ENCODE measurements at places on chromosomes 16 and 17.
A peak's percentile ranks its signal among the peaks of the same experiment; 100 is the strongest.

GRCh38 chr16:67000384-67001351 is 12.3 kb downstream of the CES4A start:
- peak; percentile 77 for DNase-seq

DNA sequence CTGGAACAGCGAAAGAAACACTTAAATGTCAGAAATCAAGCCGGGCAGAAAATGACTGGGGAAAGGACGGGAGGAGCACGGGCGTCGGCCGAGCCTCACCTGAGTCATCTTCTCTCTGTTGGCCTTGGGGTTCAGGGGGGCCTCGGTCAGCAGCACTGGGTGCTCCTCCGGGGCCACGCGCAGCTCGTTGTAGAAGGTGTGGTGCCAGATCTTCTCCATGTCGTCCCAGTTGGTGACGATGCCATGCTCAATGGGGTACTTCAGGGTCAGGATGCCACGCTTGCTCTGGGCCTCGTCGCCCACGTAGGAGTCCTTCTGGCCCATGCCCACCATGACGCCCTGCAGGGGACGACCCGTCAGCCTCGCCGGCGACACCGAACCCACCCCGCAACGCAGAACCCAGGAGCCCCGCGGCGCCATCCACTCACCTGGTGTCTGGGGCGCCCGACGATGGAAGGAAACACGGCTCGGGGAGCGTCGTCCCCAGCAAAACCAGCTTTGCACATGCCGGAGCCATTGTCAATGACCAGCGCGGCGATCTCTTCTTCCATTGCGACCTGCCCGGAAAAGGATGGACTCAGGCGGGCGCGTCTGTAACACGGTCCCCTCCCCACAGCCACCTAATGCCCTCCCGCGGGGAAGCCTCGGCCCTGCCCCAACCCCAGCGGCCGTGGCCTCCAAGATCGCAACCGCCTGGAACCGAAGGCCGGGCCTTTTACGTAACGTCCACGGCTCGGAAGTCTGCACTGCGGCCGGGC is 616 bp downstream of the ACTG1 start:
- DNase-seq, result no peak

DNA sequence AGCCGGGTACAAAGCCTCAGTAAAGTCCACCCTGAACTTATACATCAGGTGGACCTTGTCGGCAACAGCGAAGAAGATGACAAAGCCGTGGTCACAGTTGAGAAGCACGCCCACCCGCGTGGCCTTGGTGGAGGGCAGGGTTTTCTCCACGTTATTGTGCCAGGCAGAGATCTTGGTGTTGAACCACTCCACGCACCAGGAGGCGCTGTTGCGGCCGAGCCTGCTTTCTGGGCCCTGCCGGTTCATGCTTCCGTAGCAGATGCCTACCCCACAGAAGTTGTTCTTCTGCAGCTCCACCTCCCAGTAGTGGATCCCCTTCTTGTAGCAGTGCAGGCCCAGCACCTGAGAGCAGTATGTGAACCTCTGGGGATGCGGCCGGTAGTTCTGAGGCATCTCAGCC is 22.1 kb downstream of the TRIM25 start:
- DNase-seq, result no peak

DNA sequence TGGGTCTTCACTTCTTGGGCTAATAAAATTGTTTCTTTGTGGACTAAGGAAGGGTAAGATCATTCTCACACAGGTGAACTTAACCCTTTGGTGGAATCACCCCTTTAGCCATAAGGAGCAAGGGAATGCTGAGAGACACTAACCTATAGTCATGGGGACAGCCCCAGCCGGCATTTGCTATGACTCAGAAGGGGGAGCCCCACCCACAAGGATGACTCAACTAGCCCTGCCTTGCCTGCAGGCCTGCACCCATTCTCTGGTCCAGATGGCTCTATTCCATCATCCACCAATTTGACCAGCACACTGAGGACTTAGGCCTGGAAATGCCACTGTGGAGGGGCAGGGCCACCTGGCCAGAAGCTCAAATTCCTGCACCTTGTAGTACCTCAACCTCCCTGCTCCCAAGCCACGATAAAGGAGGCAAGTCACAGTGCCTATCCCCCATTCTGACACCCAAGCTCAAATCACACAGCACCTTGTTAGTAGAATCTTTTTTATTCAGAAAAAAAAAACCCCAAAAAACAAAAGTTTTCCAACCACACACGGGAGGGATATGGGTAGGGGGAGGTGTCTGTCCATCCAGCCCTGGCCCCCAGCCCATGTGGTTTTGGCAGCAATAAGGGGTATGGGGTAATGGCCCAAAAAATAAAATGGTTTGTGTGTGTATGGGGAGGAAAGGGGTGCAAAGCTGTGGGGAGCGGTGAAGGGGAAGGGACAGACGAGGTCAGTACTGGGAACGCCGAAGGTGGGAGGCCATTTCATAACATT is 3.0 kb downstream of the PFN1 start:
- no peak for DNase-seq

DNA sequence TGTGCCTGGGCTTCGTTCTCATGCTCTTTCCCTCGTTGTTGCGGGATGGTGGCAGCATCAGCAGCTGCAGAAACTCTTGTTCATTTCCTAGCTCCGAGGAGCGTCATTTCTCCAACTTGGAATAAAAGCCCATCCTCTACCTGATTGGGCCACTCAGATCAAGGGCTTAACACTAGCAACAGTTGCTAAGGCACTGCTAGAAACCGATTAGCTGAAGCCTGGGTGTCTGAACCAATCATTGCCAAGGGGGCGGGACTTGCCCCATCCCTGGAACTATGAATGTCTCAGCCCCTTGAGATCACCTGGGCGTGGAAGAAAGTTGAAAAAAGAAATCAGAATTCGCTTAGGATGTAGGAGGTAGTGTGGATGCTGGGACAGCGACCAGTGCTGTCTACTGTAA is 145.3 kb downstream of the FOXL1 start:
- DNase-seq, result no peak

- DNase-seq, result no peak
These were observed 67.8 kb downstream of the CDH8 start for GRCh38 chr16:61968242-61969076.

- DNase-seq, result no peak
These were observed 5.9 kb upstream of the MYO15A start for GRCh38 chr17:18102640-18103039.

DNA sequence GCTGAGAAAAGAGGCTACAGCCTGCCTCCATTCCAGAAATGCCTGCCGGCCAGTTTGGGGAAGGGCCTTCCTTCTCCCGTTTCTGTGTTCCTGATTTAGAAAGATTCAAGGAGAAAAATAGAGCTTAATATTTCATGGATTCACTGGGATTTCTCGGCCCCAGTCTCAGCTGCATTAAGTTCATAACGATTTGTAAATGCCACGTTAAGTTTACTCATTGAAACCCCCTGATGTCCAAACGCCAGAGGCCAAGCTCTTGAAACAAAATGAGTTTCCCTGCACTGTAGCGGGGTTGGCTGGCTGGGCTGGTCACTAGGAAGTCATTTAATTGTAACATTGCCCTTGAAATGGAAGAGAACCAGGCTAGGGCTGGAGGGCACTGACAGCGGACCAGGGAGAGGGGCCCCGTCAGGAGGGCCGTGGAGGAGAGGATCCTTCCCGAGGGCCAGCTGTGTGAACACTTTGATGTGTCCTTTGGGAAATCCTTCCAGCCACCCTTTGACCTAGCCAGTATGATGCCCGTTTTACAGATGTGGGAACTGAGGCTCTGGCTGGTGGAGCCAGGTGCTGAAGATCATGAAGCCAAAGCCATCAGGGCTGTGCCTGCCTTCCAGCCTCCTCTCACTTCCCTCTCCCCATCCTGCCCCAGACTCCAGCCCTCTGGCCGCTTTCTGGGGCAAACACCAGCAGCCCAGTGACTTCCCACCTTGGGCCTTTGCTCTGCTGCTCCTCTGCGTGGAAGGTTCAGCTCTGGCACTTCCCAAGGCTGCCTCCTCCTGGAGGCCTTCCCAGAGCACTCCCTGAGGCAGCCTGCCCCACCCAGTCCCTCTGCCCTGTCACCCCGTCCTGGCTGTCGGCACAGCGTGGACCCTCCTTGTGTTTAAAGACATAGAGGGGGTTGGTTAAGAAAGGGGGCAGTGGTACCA is 220.6 kb downstream of the KATNIP start:
- no peak for DNase-seq

GRCh38 chr16:25707553-25707952 is 15.8 kb downstream of the HS3ST4 start:
- no peak for DNase-seq

GRCh38 chr17:73068322-73069153 is 23.9 kb downstream of the SLC39A11 start:
- DNase-seq, result no peak

GRCh38 chr17:70251706-70252105 is 82.4 kb downstream of the KCNJ2 start:
- DNase-seq, result no peak

DNA sequence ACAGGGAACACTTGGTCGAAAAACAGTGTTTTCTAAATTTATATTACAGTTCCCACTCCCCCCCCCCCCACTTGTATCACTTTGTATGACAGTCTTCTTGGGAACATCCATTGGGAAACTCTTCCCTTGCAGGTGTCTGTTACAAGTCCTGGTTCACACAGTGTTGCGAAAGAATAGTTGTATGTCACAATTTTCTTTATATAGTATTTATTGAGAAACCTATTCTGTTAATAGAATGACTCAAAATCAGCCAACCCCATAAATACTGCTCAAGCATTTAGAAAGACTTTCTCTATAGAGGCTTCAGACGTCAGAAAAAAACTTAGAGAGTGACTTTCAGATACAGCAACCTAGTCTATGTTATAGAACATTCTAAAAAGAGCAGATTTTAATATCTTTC is 414.4 kb downstream of the WWOX start:
- DNase-seq, result no peak

- DNase-seq, result no peak
These were observed at the start of gene HOXB13 for GRCh38 chr17:48728232-48729231. HOXB13 (minus strand) TSS chr17:48728750; CDS start chr17:48728593, 157 bp downstream.

DNA sequence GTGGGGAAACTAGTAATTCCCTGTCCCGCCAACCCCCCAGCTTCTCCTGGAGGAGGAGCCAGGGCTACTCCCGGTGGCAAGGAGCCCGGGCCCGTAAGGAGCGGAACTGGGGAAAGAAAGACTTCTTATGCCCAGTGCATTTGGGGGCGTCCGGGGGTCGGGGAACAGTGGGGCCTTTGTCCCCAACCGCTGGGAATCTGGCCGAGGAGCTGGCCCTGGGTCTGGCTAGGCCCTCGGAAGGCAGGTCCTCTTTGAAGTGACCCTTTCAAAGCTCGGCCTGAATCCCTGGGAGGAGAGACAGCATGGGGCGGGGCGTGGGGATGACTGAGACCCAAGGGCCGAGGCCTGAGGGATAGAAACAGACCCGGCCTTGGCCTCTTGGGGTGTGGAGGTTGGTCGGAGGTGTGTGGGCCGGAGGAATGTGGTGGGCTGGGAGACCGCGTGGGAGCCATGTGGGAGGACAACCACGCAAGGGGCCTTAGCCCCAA is 6.0 kb downstream of the ARHGAP23 start:
- peak; percentile 68 for DNase-seq

GRCh38 chr17:62179525-62180161 is 114.6 kb upstream of the MED13 start:
- DNase-seq, result no peak

DNA sequence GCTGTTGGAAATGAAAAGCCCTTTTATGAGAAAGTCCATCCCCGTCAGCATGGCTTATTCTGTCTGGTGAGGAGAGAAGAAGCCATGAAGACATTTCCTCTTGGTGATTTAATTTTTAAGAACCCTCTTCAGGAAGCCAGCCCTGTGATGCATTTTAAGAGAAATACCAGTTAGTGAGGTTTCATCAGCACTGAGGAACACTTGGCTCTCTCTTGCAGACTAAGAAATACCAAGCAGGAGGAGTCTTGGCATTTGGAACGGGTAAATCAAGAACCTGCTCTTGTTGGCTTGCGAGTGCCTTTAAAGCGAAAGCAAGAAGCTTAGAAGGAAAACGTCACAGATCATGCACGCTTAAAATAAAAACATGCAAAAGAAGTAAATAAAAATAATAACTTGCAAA is 17.5 kb downstream of the RAB11FIP3 start:
- DNase-seq, result no peak

GRCh38 chr16:17396762-17397498 is 73.8 kb downstream of the XYLT1 start:
- no peak for DNase-seq

DNA sequence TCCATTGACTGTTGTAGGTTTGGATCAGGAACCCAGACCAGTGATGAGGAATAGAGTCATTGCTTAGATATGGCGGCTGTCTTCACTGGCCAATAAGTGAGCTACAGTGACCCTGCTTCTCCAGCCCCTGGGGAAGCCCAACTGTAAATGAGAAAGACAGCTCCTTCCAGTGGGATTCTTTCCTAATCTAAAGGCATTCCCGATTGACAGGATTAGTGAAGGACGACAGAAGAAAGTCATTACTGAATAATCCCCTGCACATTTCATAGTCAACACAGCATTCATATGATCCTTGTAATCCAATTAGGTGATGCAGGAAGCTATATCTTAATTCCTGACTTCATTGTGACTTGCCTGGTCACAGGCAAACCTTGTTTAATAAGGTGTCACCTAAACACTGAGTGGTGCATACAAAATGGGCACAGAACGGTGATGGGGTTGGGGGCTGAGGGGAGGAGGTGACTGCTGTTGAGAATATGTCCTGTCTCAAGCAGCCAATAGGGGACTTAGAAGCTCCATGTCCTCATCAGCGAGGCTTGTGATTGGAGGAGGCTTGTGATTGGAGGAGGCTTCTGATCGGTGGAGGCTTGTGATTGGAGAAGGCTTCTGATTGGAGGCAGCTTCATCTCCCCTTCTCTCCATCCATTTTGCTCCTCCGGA is 242.6 kb downstream of the XYLT1 start:
- DNase-seq, result no peak

- DNase-seq, result peak; percentile 61
These were observed 58.8 kb upstream of the GSE1 start for GRCh38 chr16:85554114-85554888.

DNA sequence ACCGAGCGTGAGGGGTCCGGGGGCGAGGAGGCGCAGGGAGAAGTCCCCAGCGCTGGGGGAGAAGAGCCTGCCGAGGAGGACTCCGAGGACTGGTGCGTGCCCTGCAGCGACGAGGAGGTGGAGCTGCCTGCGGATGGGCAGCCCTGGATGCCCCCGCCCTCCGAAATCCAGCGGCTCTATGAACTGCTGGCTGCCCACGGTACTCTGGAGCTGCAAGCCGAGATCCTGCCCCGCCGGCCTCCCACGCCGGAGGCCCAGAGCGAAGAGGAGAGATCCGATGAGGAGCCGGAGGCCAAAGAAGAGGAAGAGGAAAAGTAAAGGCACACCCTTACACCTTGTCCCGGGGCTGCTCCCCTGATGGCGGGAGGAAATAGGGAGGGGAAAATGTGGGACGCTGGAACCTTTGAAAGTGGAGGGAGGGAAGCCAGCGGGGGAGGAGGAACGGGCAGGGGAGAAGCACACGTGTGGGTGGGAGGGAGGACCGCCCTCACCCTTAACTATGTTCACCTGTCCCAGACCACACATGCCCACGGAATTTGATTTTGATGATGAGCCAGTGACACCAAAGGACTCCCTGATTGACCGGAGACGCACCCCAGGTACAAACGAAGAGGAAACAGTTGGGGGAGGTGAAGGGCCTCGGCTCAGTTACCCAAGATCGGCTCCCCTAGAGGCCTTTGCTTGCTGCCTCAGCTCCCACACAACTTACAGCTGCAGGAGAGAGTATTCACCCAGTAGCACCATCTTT is 916 bp downstream of the PAGR1 start:
- no peak for DNase-seq

Data from globus pallidus (tissue), 1 donor.